ENCODE measurements at places on chromosomes 16 and 17.

GRCh38 chr17:73285916-73286862 is 24.5 kb upstream of the CPSF4L start:
- no peak for DNase-seq

- no peak for DNase-seq
Observed at GRCh38 chr16:82681592-82681991, 54.8 kb downstream of the CDH13 start.

GRCh38 chr17:48644910-48645557 is 18.9 kb upstream of the HOXB9 start:
- no peak for DNase-seq

- DNase-seq: no peak
Observed at GRCh38 chr16:30923554-30924075, at the start of gene FBXL19. TSS of gene FBXL19 (plus strand) at chr16:30923572. CDS start at chr16:30925755, 2,183 bp downstream.

GRCh38 chr17:58301504-58302150 is 20.9 kb upstream of the MPO start:
- no peak for DNase-seq

DNA sequence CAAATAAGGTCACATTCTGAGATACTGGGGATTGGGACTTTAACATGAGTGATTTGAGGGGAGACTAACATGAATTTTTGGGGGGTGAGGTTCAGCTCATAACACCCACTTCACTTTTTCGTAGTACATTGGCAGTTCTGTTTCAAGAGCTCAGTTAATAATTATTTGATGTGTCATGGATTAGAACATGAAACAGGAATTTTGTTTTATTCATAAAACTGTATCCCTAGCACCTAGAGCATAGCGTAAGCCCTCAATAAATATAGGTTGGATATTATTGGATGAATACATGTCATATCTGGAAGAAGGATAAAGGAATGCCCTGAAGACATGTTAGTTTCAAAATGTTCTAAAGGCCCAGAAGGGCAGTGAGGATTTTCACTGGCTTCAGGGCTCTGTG is 119.8 kb downstream of the PRKCA start:
- DNase-seq: no peak

GRCh38 chr17:63647936-63648335 is 25.7 kb downstream of the MAP3K3 start:
- DNase-seq: no peak

DNA sequence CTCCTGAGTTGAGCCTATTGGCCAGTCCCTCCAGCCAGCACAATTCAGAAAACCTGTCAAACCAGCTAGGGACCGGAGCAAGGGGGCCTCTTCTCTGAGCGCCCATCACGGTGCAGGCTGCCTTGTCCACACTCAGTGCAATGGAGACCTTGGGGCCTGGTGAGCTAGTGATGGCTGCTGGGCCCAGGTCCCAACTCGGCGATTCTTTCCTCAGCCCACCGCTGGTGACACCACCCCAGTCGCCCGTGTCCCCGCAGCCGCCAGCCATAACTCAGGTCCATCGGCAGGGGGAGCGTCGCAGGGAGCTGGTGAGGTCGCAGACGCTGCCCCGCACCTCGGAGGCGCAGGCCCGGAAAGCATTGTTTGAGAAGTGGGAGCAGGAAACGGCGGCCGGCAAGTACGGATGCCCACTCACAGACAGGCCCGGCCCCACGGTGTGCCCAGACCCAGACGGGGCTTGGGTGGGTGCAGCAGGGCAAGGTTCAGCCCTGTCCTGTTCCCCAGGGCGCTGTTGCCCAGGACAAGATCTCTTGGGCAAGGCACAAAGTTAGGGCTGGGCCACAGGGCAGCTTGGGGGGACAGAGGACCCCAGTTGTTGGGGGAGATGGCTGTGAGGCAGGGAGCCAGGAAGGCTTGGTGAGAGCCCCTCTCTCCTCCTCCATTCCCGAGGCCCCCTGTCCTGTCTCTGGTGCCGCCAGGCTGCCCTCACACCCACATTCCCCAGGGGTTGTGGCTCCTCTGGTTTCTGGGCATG is 10.8 kb downstream of the SMTNL2 start:
- no peak for DNase-seq

GRCh38 chr17:55334285-55334684 is 69.5 kb downstream of the HLF start:
- DNase-seq: no peak

DNA sequence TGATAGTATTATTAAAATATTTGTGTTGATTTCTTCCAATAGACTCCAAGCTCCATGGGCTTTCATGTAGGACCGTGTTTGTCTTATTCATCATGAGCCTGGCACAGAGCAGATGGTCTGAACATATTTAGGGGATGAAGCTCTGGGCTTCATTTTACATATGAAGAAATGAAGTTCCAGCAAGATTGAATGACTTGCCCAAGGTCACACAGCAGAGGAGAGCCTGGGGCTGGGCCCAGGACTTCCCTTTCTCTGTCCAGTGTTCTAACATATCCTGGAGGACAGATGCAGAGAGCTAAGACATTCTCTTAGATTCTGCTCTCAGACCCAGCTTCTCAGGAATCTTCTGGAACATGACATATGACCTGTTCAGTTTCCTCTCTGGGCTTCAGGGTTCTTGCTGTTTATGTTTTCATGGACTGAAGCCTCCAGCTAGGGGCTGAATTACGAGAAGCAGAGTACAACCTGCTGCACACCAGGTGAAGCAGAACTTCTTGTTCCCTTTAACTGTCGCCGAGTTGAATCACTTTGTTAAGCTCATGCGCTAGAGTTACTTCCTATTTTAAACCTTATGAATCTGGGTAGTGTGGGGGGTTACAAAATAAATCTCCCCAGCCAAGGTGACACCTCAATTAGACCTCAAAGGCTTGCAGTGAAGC is 53.6 kb downstream of the GPRC5B start:
- DNase-seq: no peak

DNA sequence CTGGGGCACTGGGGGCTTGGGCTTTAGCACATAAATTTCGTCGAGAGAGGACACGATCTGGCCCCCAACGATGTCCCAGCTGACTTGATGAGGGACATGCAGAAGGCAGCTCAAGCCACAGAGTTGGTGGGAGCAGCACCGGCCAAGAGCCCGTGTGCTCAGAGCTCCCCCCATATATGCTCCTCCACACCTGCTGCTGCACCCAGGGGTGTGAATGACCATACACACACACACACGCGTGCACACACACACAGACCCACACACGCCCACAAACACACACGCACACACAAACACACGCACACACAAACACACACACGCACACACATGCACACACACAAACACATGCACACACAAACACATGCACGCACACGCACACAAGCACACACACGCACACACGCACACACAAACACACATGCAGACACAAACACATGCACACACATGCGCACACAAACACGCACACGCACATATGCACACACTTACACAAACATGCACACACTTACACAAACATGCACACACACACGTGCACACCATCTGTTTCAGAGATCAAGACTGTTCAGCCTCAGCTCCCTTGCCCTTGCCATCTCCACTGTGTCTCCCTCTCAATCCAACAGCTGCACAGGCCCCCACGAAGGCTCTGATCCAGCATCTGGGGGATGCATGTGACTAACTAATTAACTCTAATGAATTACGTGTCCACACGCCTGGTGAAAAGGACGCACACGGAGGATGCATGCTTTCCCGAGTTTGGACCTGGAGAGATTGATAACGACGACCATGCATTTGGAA is 85.6 kb upstream of the TNRC6C start:
- DNase-seq: no peak

DNA sequence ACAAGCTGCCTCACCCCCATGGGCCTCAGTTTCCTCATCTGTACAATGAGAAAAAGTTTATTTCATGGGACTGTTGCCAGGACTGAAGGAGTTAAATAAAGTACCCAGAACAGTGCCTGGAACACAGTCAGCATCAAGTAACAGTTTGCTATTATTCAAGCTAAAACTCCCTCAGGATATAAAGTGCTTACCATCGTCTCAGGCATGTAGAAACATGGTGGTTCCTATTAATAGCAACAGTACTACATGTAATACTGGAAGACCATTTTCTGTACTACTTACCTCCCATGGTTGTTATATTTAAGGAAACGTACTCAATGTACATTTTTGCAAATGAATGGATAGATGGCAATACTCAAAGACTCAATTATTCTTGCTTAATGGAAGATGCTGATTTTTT is 93.4 kb downstream of the NCOR1 start:
- no peak for DNase-seq

DNA sequence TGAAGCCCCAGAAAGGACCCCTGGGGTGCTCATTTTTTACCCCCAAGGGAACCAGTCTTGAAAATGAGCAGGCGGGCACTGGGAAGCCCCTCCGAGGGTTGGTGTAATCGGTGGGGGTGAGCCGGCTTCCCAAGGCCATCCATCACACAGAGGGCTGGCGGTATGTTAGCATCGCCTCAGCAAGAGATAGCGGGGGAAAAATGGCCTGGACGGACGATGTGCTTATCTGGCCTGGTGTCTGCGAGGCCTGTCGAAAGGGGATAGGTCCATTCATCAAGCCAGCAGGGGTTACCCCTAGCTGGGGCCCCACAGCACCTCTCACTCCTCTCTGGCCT is 188.9 kb downstream of the IRF8 start:
- DNase-seq: no peak

GRCh38 chr17:29514792-29515191 is 52.0 kb downstream of the ABHD15 start:
- DNase-seq: peak; percentile 26

GRCh38 chr17:48527547-48527932 is 3.3 kb downstream of the HOXB1 start:
- no peak for DNase-seq

- no peak for DNase-seq
Observed at GRCh38 chr16:82344157-82344556, 174.1 kb upstream of the MPHOSPH6 start.

DNA sequence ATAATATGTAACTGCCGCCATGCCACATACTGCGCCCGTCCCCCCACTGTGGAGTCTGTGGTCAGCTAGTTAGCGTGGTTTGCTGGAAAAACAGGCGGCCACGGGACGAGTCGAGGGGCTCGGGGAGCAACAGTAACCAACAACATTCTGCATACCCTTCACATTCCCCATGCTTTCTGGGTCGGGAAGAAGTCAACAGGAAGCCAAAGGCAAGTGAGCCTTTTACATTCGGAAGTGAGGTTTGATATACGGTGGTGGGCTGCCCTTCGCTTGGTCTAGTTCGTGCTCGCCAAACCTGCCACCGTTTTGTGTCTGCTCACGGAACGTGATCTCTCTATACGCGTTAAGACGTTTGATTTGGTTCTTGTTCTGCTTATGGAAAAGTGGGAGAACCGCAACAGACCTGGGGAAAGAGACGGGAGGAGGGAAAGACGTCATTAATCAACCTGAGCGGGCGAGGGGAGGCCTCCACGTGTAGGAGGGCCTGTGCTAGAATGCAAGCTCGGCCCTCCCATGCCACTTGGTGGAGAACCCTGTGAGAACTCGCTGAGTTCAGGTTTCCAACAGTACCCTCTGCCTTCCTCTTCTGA is 28.9 kb upstream of the CFAP20 start:
- no peak for DNase-seq

GRCh38 chr17:21287703-21288449 is 3.4 kb downstream of the MAP2K3 start:
- DNase-seq: peak; percentile 47

DNA sequence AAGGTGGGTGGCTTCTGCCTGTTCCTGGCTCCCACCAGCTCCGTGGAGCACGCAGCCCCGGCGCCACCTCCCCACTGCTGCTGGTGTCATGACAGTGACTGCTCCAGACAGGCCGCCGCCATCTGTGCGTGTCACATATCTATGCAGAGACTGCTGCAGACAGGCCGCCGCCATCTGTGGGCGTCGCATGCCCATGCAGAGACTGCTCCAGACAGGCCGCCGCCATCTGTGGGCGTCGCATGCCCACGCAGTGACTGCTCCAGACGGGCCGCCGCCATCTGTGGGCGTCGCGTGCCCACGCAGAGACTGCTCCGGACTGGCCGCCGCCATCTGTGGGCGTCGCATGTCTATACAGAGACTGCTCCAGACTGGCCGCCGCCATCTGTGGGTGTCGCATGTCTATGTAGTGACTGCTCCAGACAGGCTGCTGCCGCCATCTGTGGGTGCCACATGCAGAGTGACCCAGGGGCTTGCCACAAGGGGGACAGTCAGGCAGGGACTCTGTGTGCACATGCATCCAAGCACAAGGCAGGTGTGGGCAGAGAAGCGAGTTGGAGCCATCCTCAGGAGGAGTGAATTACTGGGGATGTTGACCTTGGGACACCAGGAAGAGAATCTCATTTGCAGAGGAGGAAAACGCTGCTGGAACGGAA is 3.3 kb upstream of the FN3KRP start:
- DNase-seq: no peak

GRCh38 chr17:79023886-79024771 is at the start of gene C1QTNF1:
TSS of gene C1QTNF1 (plus strand) at chr17:79024169. CDS start at chr17:79043969, 19,800 bp downstream.
- no peak for DNase-seq

DNA sequence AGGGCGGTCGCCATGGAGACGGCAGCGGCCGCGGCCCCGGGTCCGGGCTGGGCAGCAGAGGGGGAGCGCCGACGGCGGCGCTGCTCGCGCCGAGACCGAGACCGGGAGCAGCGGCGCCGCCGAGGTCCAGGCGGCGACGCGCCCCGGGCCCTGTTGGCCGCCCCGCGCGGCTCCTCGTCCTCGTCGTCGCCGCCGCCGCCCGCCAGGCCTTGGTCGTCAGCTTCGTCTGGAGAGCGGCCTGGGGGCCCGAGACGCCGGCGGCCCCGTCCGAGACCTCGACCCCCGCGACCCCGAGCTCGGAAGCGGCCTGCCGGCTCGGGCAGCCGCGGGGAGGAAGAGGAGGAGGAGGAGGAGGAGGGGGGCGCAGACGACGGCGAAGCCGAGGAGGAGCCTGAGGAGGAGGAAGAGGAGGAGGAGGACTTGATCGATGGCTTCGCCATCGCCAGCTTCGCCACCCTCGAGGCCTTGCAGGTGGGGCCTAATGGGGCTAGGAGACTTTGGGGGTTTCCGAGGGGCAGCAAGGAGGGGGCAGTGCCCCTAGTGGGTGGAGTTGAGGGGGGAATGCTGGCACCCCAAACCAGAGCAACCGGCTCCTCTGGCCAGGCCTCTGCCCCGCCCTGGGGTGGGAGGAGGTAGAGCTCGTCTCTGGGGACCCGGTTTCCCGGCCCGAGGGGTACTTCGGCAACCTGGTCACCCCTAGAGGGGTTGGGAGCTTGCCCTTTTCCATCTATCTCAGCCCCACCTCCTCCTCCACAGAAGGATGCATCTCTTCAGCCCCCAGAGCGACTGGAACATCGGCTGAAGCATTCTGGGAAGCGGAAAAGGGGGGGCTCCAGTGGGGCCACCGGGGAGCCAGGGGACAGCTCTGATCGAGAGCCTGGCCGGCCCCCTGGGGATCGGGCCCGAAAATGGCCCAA is 1.5 kb downstream of the FBRS start:
- no peak for DNase-seq

Data from fibroblast of skin of left biceps (primary cell).